ENCODE measurements at places on chromosomes 3 and 15.
A peak's percentile ranks its signal among the peaks of the same experiment; 100 is the strongest.

DNA sequence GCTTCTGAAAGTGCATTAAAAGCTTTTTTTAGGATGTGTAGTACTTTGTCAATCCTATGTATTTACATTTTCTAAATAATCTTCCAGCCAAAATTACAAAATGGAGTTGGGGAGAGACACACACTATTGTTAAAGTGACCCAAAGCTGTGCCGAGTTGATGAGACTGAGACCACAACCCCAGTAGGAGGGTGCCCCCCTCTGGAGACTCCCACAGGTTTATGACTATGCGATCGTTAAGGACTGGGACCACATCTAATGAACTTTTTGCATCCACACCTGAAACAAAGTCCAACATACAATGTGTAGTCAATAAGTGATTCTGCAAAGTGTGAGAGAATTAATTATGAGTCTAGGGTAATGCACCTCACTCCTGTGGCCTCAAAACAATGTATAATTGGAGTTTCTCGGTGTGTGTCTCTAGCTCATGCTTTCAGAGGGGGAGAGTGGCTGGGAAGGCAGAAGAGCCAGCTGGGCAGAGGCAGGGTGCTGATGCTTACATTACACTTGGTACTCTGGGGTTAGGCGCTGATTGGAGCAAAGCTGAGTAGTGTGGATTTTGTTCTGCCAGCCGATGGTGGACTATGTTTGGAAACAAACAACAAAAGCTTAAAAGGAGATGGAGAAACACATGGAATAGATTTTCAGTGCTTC, 102.8 kb downstream of the KCNH8 start:
- DNase-seq = no peak

- no peak for DNase-seq
These were observed 31.8 kb downstream of the PCOLCE2 start for GRCh38 chr3:142857056-142857455.

GRCh38 chr3:128503164-128503651, 10.2 kb upstream of the GATA2 start:
- DNase-seq = no peak

GRCh38 chr15:70487387-70487740, 276.0 kb downstream of the UACA start:
- DNase-seq = no peak

- no peak for DNase-seq
These were observed 239.7 kb upstream of the ICE2 start for GRCh38 chr15:60718661-60719069.

- DNase-seq = no peak
These were observed 43.2 kb upstream of the KLHL25 start for GRCh38 chr15:85837881-85838280.

DNA sequence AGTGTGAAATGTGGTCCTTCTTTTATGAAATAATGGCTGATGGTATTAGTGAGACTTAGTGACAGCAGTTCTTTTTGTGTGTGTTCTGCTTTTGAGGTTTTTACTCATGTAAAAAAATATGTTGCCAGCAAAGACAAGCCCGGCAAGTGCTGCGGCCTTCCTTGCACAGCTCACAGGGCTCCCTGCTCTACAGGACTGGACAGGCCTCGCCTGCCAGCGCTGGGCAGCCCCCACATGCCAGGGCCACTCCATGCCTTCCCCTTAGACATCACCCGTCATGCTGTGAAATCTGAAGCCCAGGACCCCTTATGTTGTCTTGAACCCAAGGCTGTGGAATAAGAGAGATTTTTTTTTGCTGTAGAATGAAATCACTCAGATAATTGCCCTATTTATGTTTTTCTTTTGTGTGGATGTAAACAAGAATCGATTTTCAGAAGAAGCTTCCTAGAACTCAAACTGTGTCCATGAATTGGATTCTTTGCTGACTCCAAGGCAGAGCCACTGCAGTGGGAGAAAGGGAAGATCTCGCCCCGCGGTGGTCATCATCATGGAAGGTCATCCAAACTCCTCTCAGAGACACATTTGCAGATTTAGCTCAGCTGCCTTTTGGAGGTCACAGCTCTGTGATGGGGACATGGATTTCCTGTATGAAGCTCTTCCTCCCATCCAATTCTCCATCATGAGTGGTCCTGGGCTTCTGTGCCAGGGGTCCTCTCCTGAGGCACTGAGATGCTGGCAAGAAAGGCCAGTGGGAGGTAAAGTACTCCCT, 150.8 kb downstream of the ATP10A start:
- DNase-seq = no peak

- DNase-seq = no peak
These were observed 357.5 kb downstream of the CHST2 start for GRCh38 chr3:143476965-143477640.

GRCh38 chr15:39427705-39428104, 153.2 kb upstream of the THBS1 start:
- DNase-seq = no peak

DNA sequence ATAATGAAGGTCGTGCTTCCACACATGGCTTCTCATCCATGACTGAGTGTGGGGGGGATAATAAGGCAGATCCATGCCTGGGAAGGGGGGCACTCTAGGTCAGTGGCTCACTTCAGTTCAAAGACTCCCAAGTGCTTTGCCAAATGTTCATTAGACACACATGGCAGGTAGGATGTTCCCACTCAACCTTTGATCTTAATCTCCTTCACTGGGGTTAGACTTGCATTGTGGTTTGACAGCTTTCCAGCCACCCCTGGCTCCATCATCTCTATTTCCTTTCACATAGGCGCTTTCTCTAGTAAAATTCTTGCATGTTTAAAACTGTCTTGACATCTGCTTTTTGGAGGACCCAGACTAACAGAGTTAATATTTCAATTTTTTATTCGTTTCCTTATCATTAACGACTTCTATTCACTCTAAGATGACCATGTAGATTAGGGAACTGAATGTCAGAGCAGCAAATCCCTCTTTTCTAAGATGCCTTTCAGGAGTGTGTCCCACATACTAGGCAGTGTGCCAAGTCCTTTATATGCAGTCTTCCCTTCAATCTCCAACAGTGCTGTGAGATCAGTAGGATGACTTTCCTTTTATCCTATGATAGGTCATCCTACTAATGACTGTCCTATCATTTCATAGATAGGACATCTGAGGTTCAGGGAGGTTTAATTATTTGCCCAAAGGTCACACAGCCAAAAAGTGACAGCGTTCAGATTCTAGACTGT, 57.9 kb downstream of the BTD start:
- no peak for DNase-seq

DNA sequence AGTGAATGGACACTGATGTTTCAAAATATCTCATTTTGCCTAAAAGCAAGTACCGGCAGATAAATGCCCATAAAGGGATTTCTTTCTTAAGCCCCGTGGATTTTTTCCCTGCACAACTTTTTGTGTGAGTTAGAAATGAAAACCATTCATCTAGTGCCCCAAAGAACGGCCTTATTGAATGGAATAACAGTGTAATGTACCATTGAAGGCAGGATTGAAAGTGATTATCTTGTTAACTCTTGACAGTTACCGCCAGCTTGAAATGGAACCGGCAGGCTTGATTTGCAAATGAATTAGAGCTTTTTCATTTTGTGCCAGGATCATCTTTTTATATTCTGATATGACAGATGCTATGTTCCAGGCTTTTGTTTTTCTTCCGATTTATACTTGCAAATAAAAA, 162.2 kb downstream of the RSRC1 start:
- DNase-seq = no peak

- DNase-seq = no peak
These were observed 31.9 kb downstream of the SH3BP5 start for GRCh38 chr3:15300323-15301078.

DNA sequence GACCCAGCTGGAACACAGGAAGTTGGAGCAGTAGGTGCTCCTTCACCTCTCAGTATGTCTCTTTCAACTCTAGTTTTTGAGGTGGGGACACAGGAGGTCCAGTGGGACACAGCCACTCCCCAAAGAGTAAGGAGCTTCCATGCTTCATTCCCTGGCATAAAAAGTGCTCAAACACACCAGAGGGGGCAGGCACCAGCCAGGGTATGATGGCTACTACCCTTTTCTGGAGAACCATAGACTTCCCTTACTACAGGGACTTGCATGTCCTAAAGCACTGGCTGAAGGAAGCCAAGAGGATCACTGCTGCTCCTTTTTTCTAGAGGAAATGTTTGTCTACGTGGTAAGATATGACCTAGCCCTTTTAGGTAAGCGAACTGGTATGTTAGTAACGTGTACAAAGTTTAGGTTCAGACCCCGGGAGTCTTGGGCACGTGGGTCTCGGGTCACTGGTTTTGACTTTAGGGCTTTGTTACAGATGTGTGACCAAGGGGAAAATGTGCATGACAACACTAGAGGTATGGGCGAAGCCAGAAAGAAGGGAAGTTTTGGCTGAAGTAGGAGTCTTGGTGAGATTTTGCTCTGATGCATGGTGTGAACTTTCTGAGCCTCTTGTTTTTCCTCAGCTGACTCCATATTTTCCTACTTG, 11.9 kb downstream of the IL17RB start:
- no peak for DNase-seq

DNA sequence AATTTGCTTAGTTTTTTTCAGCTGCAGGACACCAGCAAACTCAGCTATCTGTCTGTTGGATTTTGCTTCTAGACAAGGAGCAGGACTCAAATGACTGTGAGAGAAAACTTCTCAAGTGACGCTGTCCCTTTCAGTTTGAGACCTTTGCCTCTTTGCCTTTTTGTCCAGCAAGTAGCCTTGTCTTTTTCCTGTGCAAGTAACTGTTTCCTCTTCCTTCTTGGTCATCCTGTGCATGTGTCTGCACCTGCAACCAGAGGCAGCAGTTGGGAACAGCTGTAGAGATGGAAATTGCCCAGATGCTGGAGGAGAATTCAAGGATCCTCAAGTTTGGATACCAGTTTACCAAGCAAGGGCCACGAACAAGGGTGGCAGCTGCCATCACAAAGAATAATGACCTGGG, 23.3 kb upstream of the TMOD3 start:
- no peak for DNase-seq

GRCh38 chr3:139355476-139355875, 11.7 kb downstream of the MRPS22 start:
- no peak for DNase-seq

GRCh38 chr15:50051811-50052419, 67.1 kb downstream of the ATP8B4 start:
- peak; percentile 28 for DNase-seq

- no peak for DNase-seq
These were observed 105.3 kb downstream of the LSM3 start for GRCh38 chr3:14283813-14284438.

GRCh38 chr3:129061888-129062834, 1.6 kb downstream of the GP9 start:
- DNase-seq = no peak

DNA sequence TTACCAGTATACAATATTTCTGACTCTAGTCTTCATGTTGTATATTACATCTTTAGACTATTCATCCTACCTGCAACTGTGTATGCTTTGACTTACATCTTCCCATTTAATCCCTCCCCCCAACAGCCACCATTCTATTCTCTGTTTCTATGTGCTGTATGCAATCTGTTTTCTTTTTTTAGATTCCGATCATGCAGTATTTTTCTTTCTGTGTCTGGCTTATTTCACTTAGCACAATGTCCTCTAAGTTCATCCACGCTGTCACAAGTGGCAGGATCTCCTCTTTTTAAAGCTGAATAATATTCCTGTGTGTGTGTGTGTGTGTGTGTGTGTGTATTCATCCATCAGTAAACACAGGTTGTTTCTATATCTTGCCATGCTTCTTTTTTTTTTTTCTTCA, 66.4 kb upstream of the NUDT16 start:
- no peak for DNase-seq

GRCh38 chr15:62850791-62851291, 191.7 kb upstream of the TPM1 start:
- DNase-seq = no peak

GRCh38 chr3:143769616-143770015, 78.7 kb downstream of the SLC9A9 start:
- DNase-seq = no peak

DNA sequence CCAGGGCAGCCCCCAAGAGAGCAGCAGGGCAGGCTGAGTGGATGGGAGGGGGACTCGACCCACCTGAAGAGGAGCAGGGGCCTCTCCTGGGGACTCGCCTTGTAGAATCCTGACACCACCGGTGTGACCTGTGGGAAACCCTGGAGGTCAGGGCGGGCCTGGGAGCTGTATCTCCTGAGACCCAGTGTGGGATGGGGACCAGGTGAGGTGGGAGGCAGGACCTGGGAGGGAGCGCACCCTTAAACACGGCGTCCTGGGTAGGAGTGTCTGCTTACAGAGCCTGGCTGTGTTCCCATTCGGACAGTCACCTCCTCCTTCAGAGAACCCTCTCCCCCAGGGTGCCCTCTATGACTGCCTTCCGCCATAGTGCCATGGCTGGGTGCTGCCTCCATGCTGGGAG, 27.1 kb downstream of the C15orf39 start:
- no peak for DNase-seq

DNA sequence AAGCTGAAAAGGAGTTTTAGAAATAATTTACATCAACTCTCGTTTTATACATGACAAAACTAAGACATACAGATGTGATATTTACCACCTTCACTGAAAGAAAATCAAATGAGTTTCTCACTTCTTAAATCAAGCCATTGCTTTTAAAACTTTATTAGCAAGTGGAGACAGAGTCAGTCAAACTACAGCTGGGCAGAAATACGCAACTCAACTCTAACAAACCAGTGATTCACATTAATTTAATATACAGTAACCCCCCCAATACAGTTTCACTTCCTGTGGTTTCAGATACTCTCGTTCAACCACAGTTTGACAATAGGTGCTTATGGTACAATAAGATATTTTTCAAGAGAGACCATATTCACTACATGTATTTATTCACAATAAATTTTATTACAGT, 477.1 kb downstream of the MAGI1 start:
- no peak for DNase-seq

- DNase-seq = no peak
These were observed 97.5 kb downstream of the CFAP20DC start for GRCh38 chr3:58952128-58952917.

GRCh38 chr15:91265416-91265940, 165.4 kb downstream of the SV2B start:
- DNase-seq = peak; percentile 7

GRCh38 chr15:39728845-39729244, 53.8 kb downstream of the FSIP1 start:
- no peak for DNase-seq

GRCh38 chr3:4501437-4501836, 8.3 kb downstream of the ITPR1 start:
- no peak for DNase-seq

DNA sequence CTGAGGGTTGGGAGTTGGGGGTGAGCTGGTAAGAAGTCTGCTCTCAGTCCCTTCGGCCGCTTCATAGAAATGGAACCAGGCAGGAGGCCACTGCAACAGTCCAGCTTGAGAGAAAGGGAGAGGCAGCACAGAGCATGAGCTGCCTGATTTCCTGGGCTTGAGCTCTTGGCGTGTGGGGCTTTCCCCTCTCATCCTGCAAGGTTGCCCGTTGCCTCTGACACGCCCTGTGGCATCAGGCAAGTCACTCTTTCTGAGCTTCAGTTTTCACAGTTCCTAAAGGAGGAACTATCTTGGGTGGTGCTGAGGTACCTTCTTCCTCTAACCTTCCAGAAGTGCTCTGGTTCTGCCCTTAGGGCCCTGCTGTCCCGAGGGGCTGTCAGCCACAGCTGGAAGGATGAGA, 4.9 kb downstream of the MESP2 start:
- DNase-seq = no peak

Measured in retina (tissue), 1 donor.